ENCODE measurements at places on chromosomes 7 and 10.

DNA sequence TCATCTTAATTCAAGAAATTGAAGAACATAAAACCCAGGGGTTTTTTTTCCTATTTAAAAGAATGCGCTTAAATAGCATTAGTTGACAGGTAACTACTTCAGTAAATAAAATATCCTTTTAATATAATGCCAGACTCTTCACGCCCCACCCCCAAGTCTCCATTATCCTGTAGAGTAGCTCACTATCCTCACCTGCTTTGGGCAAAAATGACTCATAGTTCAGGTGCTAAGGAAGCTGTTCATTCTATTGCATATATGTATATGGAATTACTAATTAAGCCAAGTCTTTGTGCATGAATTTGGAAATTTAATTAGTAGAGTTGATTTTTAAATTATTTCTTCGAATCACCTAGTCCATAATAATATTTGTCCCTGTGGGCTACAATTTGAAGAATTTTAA is 656.8 kb upstream of the ANKRD30A start:
- no peak for DNase-seq

- no peak for DNase-seq
Observed at GRCh38 chr10:7609556-7609955, 57.2 kb downstream of the ITIH5 start.

DNA sequence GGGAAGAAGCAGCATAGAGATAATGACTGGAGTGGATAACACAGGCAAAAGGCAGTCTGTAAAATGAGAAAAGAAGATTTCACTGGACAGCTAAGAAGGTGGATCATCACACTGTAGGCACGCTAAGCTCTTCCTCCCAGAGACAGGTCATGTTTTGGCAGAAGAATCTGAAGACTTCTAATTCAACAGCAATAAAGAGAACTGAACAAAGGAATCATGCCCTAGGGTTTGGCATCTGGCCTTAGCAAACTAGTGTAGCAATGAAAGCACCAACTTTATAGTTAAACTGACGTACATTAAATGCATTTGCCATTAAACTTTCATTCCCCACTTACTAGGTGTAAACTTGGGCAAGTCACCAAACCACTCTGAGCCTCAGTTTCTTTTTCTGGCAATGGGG is 84.4 kb upstream of the SEM1 start:
- no peak for DNase-seq

DNA sequence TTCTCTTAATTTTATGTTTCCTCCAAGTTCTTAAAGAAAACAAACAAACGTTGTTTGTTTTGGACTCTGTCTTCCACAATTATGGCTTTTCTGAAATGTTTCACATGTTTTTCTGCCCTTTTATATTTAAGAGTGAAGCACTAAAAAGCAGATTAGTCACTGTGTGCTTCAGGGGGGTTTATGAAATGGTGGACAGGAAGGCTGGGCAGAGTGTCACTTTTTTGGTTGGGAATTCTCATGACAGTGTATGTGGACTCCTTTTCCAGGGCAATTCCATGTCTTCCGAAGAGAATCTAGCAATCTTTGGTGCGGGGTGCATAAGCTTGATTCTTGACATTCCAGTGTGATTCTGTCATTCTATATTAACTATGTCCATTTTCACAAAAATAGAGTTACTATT is 669.4 kb downstream of the PARD3 start:
- no peak for DNase-seq

- DNase-seq: no peak
Observed at GRCh38 chr7:96061844-96062243, 260.1 kb downstream of the SLC25A13 start.

Data from stimulated activated CD8-positive, alpha-beta memory T cell treated with anti-CD3 and anti-CD28 coated beads, Interleukin-7, amount 100 ng/mL, for 4 hours (primary cell).